Glutamatergic neuron (in vitro differentiated cells): ENCODE measurements at places on chromosomes 1 and 21. TPM values are rescaled to one million over a fixed set of nuclear protein-coding genes. Genes with fewer than 3 reads are reported as not detected.

LMOD1 gene
- 0.20 TPM for total RNA-seq

VWA1 gene
- 56.9 TPM for total RNA-seq

MTARC1 gene
- 22.0 TPM for total RNA-seq

CRNN gene
- not detected for total RNA-seq

FBXO42 gene
- total RNA-seq: 27.7 TPM

LCE1B gene
- not detected for total RNA-seq

CLCA1 gene
- not detected for total RNA-seq

C1orf159 gene
- 24.5 TPM for total RNA-seq

TRIM58 gene
- total RNA-seq: 5.2 TPM

- no peak for DNase-seq
These were observed 156.2 kb downstream of the TPR start for GRCh38 chr1:186218654-186219352.

- DNase-seq: no peak
These were observed 132.5 kb upstream of the DPT start for GRCh38 chr1:168861421-168862004.

DNA sequence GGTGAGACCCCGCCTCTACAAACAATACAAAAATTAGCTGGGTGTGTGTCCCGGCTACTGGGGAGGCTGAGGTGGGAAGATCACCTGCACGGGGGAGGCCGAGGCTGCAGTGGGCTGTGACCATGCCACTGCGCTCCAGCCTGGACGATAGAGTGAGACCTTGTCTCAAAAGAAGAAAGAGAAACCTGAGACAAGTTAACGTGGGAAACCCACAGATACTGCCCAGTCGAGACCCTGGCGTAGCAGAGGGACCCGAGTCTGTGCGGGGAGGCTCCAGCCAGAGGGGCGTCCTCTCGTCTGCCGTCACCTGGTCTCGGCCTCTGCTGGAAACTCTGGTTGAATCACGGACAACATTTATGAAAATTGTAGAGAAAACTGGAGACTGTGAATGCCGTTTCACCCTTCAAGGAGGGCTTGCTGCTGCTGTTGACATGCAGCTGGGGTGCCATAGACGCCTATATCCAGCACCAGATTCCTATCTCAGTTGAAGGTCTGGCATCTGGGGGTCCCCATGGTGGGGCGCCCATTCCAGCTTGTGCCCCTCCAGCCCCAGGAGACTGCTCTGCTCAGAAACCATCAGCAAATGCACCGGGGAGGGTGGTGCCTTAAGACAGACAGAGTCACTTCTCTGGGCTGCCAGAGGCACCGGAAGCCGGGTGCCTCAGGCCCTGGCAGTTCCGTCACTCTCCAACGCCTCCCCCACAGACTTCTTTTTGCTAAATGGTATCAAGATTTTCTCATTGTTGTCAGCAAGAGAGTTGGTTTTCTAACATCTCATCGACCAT is 13.6 kb upstream of the CDK11B start:
- DNase-seq: no peak

- no peak for DNase-seq
These were observed 66.8 kb downstream of the IER5 start for GRCh38 chr1:181155339-181155738.

DNA sequence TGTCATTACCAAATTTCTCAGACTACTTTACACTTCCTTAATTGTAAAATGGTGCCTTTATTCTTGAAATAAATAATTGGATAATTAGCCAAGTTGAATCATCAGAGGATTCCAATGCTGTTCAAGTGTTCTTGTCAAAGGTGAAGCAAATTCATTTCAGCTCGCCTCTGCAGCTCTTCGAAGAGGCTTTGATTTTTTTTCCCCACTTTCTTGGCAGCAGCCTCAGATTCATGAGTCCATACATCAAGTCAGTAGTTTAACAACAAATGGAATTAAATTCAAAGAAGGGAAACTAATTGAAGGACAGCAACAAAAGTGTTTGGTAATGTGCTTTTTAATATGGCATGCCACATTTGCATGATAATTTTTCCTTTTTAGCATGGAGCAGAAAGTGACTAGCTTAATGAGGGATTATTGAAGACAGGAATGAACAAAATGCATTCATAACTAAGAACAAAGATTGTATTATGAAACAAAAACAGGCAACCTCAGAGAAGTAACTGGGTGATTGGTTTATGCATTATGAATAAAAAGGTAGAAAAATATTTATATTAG is 239.0 kb downstream of the USH2A start:
- no peak for DNase-seq

- DNase-seq: no peak
These were observed 9.9 kb downstream of the MYOM3 start for GRCh38 chr1:24101796-24102586.

GRCh38 chr1:98051065-98051675 is 130.3 kb upstream of the DPYD start:
- DNase-seq: peak; percentile 85

DNA sequence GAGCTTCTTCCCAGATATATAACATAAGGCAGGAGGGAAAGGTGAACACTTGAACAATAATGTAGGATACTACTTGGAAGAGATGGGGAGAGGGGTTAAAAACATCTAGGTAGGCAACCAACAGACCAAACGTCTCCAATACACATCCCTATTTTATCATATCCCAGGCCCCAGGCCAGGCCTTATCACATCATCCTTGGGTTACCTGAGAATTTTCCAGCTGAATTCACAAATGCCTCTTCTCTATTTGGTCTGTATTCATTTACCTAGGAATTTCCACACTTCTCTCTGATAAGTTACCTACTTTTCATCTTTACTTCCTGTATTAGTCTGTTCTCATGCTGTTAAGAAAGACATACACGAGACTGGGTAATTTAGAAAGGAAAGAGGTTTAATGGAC is 141.9 kb upstream of the C1orf21 start:
- no peak for DNase-seq

DNA sequence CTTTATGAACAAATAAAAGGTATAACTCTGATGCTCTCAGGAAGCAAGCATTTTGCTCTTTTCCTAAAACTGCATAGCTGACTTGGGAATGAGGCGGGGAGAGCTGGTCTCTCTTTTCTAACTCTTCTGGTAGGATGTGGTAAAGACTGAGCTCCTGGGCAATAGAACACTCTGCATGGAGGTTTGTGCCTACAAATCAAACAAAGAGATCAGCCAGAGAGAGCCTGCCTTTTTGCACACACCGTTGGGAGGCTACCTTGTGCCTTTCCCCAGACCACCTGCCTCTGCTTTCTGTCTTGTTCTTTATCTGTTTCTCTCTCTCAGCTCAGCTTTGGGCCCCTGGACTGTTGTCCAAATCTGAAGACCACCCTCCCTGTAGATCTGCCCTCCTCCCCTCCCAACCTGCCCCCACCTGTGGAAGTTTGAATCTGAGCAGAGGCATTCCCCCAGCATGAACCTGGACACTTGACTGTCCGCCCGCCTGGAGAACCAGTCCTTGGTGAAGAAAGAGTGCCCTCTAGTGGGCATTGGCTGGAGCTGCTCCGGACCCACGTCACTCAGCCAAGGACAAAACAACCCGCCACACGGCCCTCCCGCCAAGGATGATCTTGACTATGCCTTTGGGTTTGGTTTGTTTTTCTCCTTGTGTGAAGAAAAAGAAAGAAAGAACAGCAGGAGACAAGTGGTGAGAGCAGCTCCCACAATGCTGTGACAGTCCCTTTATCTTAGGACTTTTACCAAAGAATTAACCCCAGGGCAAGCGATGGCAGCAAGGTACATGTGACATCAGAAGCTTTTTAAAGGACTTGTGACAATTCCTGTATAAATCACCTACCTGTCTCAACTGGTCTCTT is 228.2 kb downstream of the PBX1 start:
- DNase-seq: peak; percentile 81

- no peak for DNase-seq
These were observed 99.2 kb downstream of the TRIM11 start for GRCh38 chr1:228307218-228308023.

GRCh38 chr1:173478094-173478674 is 1.0 kb downstream of the PRDX6 start:
- DNase-seq: no peak

DNA sequence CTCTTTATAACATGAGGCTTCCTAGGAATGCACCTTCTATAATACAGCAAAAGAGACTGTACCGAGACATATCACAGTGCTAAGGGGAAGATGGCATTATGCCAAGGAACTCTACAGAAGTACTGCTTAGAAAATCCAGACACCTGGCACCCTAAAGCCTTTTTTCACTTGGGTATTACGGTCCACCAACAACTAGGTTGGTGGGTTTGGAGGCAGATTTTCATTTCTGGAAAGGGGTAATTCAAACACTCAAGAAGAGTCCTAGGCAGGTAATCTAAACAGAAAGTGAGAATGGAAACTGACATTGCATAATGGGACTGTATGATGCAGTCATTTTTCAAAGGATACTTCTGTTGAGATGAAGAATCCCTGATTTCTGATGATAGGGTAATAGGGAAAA is 19.6 kb downstream of the SCMH1 start:
- DNase-seq: no peak

GRCh38 chr1:235651170-235651806 is 1.7 kb upstream of the GNG4 start:
- DNase-seq: no peak

DNA sequence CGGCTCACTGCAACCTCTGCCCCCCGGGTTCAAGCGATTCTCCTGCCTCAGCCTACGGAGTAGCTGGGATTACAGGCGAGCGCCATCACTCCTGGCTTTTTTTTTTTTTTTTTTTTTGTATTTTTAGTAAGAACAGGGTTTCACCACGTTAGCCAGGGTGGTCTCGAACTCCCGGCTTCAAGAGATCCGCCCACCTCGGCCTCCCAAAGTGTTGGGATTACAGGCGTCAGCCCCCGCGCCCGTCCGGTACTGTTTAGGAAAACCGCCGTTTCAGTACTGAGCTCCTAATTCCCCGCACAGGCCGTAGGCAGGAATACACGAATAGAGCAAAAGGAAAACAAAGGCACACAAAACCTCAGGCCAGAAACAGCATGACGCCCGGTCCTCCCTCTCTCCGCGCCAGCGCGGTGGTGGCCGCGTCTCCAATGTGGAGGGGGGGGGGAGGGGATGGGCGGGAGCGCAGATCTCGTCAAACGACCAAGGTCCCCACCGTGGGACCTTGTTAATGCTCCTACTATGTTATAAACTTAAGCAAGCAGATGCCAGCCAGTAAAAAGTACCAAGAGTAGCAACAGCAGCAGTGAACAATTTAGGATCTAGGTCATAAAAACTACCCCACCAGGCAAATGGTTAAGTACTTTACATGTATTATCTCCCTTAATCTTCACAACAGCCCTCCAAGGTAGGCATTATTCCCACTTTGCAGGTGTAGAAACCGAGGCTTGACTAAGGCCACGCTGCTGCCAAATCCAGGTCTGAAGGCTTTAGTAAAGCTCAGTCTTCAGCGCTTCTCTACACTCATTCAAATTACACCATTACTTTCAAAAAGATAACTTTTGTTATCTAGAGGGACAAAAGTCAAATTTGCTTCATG is 648 bp upstream of the ADAR start:
- peak; percentile 38 for DNase-seq

DNA sequence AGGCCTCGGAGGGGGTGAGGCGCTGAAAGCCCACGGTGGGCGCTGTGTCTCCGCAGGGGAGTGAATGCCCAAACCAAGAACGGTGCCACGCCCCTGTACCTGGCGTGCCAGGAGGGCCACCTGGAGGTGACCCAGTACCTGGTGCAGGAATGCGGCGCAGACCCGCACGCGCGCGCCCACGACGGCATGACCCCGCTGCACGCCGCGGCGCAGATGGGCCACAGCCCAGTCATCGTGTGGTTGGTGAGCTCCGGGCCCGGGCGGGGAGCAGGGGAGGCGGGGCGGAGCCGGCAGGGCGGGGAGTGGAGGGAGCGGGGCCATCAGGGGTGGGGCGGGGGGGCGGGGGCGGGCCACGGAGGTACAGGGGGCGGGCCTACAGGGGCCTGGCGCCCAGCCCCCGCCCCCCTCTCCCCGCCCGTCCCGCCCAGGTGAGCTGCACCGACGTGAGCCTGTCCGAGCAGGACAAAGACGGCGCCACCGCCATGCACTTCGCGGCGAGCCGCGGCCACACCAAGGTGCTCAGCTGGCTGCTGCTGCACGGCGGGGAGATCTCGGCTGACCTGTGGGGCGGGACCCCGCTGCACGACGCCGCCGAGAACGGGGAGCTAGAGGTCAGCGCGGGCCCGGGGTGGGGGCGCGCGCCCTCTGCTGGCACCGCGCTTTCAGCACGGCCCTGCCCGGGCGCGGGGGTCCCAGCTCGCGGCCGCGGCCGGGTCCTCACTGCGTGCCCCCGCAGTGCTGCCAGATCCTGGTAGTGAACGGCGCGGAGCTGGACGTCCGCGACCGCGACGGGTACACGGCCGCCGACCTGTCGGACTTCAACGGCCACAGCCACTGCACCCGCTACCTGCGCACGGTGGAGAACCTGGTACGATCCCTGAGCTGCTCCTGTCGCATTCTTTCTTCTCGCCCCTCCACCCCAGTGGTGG is 15.9 kb downstream of the ESPN start:
- DNase-seq: peak; percentile 76

GRCh38 chr1:43376723-43377235 is 9.0 kb upstream of the ELOVL1 start:
- no peak for DNase-seq

DNA sequence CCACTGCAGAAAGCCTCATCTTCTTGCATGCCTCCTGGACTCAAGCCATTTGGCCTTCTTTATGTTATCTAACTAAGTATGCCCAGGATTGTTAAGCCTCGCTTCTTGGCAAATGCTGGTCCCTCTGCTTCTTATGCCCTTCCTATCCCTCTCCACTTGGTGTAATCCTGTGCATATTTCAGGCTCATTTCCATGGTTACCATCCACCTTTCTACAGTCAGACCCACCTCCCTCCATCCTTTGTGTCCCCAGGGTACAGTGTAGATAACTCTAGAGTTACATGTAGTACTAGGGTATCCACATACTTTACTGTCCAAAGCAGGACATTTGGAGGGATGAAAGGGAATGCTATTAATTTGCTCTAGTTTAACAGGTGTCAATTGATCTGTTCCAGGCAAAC is 6.5 kb upstream of the RNF19B start:
- no peak for DNase-seq

- no peak for DNase-seq
These were observed 31.2 kb upstream of the PALMD start for GRCh38 chr1:99614728-99615127.
